LoVo (cell line): ENCODE measurements at places on chromosomes 3 and 15.

- no peak for DNase-seq
Observed at GRCh38 chr3:197021231-197021630, 8.4 kb downstream of the MELTF start.

DNA sequence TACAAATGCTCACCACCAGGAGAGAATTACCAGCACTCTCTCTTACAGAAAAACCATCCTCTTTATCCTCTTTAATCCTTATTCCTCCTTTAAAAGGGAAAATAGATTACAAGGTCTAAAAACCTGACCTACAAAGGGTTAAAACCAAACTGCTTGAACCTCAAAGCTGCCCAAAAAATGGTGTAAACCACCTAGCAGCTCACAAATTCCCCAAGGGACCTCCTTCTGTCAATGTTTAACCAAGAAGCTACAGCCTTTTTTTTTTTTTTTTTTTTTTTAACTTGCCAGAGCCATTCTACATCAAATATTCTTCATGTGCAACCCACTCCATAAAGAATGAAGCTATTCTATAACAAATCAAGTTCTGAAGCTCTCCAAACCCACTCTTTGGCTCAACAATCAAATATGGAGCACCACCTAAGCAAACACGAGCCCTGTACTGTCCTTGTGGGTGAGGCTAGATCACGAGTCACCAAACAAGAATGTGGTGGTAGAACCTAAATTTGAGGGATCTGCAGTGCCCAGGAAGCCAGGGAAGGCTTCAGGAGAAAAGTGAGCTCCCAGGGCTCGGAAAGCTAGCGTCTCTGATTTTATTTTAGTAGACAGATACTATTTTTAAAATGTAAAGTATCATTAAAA, 20.1 kb downstream of the OSBPL10 start:
- peak; percentile 66 for DNase-seq

DNA sequence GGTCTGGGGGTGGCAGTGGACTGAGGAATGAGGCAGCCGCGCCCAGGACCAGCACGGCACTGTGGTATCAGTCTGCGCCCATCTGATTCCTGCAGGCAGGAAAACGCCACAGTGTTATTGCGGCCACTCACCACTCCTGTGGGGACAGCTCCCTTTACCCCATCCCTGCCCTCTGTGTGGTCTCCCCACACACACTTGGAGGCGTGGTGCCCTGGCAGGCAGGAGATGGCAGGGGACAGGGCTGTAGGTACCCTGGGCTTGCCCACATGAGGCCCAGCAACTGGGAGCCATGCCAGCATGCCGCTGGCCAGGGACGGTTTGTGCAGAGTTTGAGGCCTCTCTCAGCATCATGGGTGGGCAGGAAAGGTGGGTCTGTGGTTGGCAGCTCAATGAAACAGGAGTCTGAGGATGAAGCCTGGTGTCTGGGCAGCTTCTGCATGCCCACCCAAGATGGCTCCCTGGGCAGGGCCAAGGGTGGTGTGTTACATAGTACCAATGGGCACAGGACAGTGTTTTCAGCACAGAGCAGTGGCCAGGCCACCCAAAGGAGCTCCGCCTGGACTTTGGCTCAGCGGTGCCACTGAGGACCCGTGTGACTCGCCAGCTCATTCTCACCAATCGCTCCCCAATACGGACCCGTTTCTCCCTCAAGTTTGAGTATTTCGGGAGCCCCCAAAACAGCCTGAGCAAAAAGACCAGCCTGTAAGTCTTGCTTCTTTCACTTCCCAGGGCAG, 27.2 kb downstream of the ACAA1 start:
- no peak for DNase-seq

- DNase-seq = no peak
Observed at GRCh38 chr3:82978368-82978767, 1216.9 kb upstream of the GBE1 start.

DNA sequence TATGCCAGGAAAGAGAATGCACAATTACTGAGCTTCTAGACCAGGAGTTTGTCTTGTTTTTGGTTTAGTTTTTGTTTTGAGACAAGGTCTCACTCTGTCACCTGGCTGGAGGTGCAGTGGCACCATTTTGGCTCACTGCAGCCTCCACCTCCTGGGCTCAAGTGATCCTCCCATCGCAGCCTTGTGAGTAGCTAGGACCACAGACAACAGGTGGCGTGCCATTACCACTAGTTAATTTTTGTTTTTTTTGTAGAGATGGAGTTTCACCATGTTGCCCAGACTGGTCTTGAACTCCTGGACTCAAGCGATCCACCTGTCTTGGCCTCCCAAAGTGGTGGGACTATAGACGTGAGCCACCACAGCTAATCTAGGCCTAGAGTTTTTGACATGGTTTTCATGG, 104.4 kb upstream of the CCDC54 start:
- no peak for DNase-seq

GRCh38 chr15:97791824-97792792, 168.4 kb upstream of the ARRDC4 start:
- no peak for DNase-seq

- no peak for DNase-seq
Observed at GRCh38 chr15:69067296-69067695, 52.8 kb downstream of the NOX5 start.

- no peak for DNase-seq
Observed at GRCh38 chr15:91258415-91258759, 158.3 kb downstream of the SV2B start.

DNA sequence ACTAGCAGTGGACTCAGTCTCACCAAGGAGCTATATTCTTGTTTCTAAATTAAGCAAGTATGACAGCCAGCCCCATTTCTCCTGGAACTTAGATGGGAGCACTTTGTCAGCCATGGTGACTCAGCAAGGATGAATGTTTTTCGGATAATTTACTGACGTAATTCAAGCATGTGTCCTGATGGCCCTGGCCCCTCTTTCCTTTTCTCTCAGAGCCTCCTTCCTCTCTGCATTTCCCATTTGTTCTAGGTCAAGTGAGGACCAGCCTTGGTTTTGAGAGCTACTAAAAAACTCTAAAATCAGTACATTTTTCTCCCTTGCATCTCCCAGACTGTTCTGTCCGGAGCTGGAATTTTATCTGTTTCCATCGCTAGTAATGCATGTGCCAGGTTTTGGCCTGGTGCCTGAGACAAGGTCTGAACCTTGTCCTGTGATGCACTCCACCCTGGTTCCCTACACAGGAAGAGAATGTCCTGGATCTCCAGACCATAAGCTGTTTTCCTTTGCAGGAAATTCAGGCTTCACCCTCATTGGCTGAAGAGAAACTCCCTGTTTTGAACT, 256.6 kb upstream of the ROPN1 start:
- peak; percentile 20 for DNase-seq

DNA sequence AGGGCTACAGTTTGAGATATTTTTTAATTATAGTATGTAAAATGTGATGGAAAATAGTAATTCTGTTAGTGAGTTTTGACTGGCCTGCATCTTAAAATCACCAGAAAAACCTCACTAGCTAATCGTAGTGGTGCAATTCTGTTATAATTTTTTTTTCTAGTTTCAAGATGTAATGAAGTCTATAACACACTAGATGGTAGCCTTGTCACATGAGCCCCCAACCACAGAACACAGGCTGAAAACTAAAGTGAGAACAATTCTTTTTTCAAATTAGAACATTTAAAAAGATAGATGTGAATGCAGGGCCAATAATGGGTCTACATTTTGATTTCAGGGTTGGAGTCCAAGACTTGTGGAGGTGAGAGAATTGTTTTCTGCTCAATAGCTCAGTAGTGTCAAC, 83.3 kb upstream of the KCNH8 start:
- DNase-seq = peak; percentile 14

DNA sequence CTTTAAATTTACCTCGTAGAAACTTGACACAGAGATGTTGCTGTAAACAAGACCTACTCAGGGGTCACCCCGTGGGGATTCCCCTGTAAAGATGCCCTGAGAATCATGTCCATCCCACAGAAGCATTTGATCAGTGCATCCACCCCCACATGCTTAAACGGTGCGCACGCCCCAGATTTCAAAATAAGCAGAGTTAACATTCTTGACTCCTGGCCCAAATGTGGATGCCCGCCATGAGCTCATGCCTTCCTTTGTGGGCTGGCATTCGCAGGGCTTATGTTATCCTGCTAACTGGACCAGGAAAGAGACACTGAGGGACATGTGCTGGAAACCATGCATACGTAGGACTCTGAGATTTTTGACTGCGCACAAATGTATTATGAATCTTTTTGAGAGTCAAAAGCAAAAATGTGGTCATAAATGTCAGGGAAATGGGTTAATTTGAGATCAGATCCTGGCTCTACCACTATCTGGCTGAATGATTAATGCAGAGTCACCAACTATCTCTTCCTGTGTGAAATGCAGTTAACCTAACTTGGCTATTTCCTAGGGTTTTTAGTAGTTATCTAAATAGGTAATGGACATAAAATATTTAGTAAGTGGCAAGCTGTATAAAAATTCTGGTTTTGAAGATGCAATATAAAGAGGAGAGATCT, 9.1 kb upstream of the TP63 start:
- no peak for DNase-seq

DNA sequence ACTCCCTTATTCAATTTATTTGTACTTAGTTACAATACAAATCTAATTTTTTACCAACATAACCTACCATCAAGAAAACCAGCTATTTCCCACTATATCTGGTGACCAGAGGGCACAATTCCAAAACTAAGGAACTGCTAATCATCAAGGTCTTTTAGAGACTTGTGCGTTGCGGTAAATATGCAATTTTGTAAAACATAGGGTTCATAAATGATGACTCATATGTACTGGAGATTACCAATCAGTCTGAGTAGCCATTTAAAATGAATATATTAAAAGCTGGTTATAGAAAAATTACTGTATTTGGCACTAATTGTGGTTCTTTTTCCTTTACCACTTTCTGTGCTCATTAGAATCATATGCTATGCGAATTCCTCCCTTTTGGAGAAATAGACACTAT, 859.6 kb downstream of the ROBO1 start:
- DNase-seq = no peak

GRCh38 chr15:27899583-27900285, 199.4 kb downstream of the OCA2 start:
- DNase-seq = no peak

DNA sequence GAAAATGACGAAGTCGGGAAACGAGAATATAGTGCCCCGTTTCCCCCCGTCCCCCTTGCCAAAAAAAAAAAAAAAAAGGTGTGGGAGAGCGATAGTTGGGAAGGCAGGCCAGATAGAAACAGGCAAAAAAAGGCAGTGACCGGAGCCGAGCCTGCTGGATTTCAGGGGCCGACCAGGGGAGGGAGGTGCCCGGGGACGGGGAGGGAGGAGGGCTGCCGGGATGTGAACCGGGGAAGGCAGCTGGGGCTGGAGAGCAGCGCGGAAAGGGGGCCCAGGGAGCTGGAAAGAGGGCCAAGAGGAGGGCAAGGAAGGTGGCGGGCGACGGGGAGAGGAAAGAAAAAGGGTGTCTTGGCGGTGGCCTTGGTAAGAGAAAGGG, 837 bp downstream of the LRRN1 start:
- DNase-seq = no peak

DNA sequence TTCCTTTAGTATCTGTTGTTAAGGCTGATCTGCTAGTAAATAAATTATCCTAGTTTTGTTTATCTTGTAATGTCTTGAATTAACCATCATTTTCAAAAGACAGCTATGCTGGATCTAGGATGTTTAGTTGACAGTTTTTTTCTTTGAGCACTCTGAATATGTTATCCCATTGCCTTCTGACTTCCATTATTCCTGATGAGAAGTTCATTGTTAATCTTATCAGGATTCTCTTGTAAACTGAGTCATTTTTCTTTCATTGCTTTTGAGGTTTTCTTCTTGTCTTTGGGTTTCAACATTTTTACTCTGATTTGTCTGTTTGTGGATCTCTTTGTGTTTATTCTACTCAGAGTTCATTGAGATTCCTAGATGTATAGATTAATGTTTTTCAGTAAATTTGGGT, 157.7 kb downstream of the WNT7A start:
- no peak for DNase-seq

GRCh38 chr3:134315286-134316106, 58.8 kb downstream of the AMOTL2 start:
- no peak for DNase-seq

DNA sequence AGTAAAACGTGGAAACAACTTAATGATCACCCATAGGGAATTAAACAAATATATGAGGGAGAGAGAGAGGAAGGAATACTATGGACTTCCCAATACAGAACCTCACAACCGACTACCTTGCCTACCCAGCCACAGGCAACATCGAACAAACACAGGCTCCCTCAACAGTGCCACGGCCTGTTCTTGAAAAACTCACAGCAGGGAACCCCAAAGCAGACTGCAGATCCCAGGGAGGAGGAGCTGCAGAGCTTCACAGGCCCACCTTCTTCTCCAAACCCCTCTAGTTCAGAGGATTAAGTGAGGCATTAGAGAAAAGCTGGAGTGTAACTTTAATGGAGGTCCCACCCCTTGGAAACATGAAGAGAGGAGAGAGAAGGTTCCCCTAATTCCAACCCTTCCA, 110.2 kb downstream of the ST8SIA2 start:
- DNase-seq = no peak

GRCh38 chr15:90637693-90638092, 79.5 kb upstream of the BLM start:
- no peak for DNase-seq

DNA sequence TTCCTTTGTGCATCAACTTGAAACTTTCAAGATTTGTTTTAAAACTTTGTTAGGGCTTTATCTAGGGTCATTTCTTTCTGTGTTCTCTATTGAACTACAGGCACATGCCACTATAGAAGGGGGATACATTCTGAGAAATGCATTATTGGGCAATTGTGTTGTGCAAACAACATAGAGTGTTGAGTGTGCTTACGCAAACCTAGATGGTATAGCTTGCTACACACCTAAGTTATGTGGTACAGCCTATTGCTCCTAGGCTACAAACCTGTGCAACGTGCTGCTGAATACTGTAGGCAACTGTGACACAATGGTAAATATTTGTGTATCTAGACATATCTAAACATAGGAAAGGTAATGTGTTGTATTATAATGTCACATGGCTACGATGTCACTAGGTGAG, 33.0 kb upstream of the KLF13 start:
- DNase-seq = no peak

DNA sequence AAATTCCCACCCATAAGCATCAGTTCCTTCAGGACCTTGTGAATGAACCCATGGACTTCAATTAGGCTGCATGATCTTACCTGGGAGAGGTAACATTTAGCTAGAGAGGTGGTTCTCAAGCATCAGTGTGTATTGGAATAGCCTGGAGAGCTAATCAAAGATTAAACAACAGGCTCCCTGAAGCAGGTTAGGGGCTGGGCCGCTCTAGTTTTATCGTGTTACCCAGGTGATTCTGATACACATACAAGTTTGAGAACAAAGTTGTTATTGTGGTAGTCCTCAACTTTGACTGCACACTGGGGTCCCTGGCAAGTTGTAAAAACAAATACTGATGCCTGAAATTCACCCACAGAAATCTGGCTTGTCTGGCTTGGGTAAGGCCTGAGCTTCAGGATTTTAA, 31.2 kb downstream of the MYH15 start:
- DNase-seq = no peak

- DNase-seq = no peak
Observed at GRCh38 chr3:124441766-124442165, 288.5 kb upstream of the UMPS start.

GRCh38 chr15:59436774-59437141, 1.2 kb upstream of the FAM81A start:
- no peak for DNase-seq

- no peak for DNase-seq
Observed at GRCh38 chr15:59722476-59722875, 33.4 kb upstream of the BNIP2 start.
